ENCODE measurements at places on chromosomes 4 and X.

GRCh38 chrX:25005382-25006185 is 10.2 kb downstream of the ARX start:
- no peak for DNase-seq

- DNase-seq, result no peak
Observed at GRCh38 chrX:39758791-39759525, 338.8 kb downstream of the BCOR start.

DNA sequence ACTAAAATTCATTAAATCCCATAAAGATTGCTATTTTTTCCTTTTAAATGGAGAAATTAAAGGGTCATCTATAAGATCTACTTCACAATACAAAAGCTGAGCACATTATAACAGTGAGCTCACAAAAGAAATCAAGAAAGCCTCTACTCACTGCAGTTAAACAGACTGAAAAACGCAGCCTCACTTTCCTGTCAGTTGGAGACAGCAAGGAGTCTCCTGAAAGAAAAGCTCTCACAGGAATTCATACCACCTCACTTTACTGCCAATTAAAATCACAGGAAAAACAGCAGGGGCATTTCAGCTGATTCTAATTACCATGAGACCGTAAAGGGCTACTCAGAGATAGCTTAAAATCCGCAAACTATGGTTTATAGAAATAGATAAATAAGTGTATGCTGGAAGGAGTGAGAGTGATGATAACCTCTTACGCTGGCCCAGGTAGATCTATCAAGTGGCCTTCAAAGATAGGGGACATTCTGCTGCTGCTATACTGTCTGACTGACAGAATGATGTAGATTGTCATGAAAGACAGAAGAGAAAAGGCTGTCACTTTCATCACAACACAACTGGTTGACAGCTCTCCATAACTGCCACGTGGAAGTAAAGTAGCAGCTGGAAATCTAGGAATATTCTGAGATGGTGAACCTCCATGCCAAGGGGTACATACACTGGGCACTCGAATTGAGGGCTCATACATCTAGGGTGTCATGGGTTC is 1333.7 kb upstream of the DIAPH2 start:
- DNase-seq, result peak; percentile 22

DNA sequence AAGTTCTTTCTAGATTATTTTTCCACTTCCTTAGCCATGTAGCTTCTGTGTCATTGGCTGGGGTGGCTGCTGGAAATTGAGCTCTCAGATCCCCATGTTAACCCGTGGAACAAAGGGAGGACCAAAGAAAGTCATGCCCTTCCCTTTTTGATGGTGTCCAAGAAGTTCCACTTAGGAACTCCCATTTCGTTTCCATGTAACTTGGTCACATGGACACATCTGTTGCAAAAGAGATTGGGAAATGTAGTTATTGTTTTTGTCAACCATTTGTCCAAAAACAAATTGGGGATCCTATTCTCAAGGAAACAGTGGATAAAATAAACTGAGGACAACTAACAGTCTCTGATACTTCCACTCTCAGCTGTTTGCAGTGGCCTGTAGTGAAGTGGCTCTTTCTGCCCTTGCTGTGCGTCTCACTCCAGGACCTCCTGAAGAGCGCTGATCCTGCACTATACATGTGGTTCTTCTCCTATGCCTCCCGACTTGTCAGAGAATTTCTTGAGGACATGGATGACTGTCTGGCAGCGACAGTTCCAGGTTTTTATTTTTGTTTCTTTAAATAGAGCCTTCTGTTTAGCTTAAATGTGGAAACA is 125.3 kb upstream of the LNX1 start:
- no peak for DNase-seq

GRCh38 chr4:24112466-24112865 is 222.6 kb upstream of the PPARGC1A start:
- no peak for DNase-seq

DNA sequence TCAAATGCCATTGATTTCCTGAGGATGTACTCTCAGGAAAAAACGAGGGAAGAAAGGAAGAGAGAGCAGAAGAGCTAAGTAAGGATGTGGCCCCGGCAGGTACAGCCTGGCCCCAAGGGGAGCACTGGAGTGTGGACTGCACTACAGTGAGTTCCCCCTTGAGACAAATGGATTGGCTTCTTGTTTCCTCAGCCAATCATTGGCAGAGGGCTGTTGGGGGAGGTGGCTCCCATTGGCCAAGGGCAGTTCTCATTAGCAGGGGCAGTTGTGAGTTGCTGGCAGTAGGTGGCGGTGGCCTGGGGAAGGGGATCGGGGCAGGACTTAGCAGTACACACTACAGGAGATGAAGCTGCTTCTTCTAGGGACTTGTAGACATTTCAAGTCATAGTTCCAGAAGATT is 24.1 kb upstream of the OCIAD2 start:
- peak; percentile 42 for DNase-seq

DNA sequence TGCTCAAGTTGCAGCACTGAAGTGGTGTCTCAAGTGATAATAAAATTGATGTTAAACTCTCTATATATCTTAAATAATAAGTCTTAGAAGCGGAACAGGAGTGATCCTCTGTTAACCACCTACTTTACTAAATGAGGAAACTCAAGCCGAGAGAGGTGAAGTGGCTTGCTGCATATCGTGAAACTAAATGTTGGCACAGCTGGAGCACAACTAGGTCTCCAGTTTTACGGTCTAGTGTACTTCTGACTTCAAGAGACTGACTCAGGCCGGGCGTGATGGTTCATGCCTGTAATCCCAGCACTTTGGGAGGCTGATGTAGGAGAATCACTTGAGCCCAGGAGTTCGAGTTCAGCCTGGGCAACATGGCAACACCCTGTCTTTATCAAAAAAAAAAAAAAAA is 35.5 kb upstream of the PLS3 start:
- DNase-seq, result no peak

GRCh38 chr4:153747406-153747955 is 12.3 kb downstream of the RNF175 start:
- DNase-seq, result no peak

DNA sequence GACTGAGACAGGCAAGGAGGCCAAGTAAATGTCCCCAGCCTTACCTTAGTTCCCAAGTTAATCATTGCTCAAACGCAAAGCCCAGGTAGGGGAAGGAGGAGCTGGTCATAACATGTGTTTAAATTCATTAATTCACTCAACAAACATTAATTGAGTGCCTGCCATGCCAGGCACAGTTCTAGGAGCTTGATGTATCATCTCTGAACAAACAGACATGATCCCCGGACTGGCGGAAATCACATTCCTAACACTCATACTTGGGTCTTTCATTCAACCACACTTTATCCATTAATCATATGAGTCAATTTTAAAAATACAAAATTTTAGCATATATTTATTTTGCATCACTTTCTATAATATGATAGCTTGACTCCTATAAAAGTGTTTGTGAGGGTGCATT is 335.3 kb upstream of the NOCT start:
- DNase-seq, result no peak

DNA sequence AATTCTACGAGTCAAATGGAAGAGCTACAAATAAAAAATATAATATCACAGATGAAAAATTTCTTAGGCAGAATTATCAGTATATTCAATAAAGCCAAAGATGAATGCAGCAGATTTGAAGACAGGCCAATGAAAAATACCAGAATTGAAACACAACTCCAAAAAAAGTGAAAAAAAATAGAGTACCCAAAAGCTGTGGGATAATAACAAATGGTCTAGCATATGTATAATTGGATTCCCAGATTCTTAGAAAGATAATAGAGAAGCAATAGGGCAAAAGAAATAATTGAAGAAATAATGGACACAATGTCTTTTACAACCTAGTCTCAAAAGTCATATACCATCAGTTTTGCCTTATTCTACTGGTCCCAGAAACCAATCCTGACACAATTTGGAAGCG is 4.4 kb downstream of the ANAPC10 start:
- no peak for DNase-seq

- DNase-seq, result no peak
Observed at GRCh38 chr4:12588582-12588981, 895.6 kb downstream of the RAB28 start.

DNA sequence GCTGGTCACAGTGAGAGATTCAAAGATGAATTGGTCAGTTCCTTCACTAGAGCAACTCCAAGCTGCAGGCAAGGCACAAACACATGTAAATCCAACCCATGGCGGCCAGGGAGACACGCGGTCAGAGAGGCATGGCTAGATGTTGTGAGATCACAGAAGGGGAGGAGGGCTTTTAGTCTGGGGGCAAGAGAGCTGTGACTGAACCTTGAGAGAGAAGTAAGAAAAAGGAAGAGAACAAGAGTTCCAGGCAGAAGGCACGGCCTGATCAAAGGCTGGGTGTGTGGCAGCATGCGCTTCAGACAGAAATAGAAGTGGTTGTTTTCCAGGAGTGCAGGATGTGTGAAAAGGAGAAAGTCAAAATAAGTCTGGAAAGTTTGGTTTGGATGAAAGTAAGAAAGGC is 15.9 kb downstream of the CCDC149 start:
- no peak for DNase-seq

DNA sequence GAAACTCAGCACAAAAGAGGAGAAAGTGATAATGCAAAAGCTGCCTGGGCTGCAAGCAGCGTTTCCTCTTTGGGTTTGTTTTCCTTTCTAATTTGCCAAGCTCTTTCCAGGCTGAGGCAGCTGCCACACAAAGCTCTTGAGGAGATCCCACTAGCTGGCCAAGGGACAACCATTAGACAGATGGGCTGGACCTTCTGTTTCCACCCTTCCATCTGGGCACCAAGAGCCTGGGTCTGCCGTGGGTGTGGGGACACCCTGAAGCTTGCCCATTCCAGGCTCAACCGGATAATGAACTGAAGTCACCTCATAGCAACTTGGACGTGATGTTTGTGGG is 194.6 kb upstream of the C1QTNF7 start:
- peak; percentile 7 for DNase-seq

DNA sequence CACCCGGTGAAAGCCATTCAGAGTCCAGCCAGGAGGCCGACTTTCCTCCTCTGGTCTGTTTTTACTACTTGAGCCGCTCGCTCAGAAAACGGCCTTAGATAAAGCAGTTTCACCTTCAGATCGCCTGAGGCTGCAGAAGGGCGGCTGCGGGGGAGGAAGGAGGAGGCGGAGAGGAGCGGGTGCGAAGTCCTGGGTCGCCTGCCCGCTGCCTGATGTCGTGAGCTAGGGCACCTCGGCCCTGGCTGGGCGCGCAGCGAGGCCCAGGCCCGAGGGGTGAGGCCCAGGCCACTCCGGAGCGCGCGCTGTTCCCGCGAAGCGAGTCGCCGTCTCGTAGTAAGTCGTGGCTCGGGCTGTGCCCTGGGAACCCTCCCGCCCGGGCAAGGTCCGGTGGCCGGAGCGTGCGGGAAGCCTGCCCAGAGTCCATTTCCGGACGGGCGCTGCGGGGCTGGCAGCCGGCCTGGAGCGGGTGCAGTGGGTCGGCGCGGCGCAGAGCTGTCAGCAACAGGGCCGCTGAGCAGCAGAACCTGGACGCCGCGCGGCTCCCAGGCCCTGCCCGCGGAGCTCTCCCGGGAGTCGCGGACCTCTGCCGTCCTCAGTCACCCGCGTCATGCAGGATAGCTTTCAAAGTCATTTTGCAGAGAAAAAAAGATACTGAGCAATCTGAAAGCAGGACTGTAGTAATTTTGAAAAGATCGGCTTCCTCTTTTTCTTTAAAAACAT is 18.6 kb downstream of the TRIM2 start:
- peak; percentile 77 for DNase-seq

DNA sequence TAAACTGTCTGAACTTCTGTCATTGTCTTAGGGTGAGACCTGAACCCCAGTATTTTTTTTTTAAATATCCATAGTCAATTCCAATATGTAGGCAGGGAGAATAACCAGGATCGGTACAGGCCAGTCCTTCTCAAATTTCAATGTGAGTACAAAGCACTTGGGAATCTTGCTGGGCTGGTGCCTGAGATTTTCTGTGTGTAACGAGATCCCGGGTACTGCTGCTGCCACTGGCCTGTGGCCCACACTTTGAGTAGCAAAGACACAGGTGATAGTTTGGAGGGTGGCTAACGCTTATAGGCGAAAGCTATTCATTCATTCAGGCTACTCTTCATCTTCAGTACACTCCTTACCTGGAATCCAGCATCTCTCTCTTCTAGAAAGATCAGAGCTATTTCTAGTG is 923.6 kb upstream of the TENM3 start:
- DNase-seq, result no peak

- no peak for DNase-seq
Observed at GRCh38 chr4:164177753-164178152, 576.2 kb upstream of the SMIM31 start.

GRCh38 chr4:159487284-159487747 is 384.4 kb downstream of the RAPGEF2 start:
- peak; percentile 90 for DNase-seq

GRCh38 chr4:158906073-158906472 is 137.2 kb downstream of the FNIP2 start:
- DNase-seq, result no peak

DNA sequence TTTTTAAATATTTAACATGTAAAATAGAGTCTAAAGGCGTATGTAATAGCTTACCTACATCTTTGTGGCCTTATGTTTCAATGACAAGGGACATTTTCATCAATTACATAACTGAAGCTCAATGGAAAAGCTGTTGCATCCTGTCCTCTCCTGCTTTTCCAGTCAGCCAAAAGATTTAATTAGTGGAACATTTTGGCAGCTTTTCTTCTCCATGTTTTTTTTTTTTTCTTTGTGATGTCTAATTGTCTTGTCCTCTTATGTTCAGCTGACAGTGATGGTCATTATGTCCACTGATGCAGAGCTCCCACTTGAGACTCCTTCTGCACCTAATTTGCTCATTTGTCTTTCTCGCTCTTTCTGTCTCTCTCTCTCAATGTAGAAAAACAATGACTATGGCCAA is 422.2 kb downstream of the GABRG1 start:
- DNase-seq, result no peak

Measured in mesendoderm (in vitro differentiated cells).